ENCODE measurements at places on chromosomes 3 and 15. TPM values are rescaled to one million over a fixed set of nuclear protein-coding genes. Genes with fewer than 3 reads are reported as not detected.

GRCh38 chr3:124260206-124260915, 268.4 kb upstream of the ROPN1 start:
- H3K27ac ChIP-seq: no peak overlapping the region
- DNase-seq: no peak
- H3K4me1 ChIP-seq: peaks cover 13% of the 10 kb centered on the region
- no peak overlapping the region for H3K4me3 ChIP-seq
- H3K27me3 ChIP-seq: no peaks in the 10 kb centered on the region

GRCh38 chr3:116873142-116873541, 163.6 kb downstream of the TUSC7 start:
- no peaks in the 10 kb centered on the region for H3K36me3 ChIP-seq
- H3K4me3 ChIP-seq: no peak overlapping the region
- H3K27me3 ChIP-seq: no peaks in the 10 kb centered on the region
- DNase-seq: no peak
- H3K4me1 ChIP-seq: no peaks in the 10 kb centered on the region
- no peak overlapping the region for H3K27ac ChIP-seq

GRCh38 chr15:42083916-42084315, 10.4 kb downstream of the PLA2G4D start:
- no peak for DNase-seq
- no peak overlapping the region for H3K4me3 ChIP-seq
- no peaks in the 10 kb centered on the region for H3K4me1 ChIP-seq
- H3K27me3 ChIP-seq: no peaks in the 10 kb centered on the region
- H3K36me3 ChIP-seq: no peaks in the 10 kb centered on the region

Gene SMCO1
- not detected for total RNA-seq

Gene KBTBD13
- not detected for total RNA-seq
